ENCODE measurements at places on chromosomes 1 and 21.

GRCh38 chr1:98749152-98749756, 87.7 kb downstream of the SNX7 start:
- DNase-seq: peak; percentile 33

GRCh38 chr1:24724345-24725208, 20.7 kb upstream of the CLIC4 start:
- no peak for DNase-seq

- DNase-seq: no peak
These were observed 328.2 kb upstream of the CHRM3 start for GRCh38 chr1:239058190-239058589.

DNA sequence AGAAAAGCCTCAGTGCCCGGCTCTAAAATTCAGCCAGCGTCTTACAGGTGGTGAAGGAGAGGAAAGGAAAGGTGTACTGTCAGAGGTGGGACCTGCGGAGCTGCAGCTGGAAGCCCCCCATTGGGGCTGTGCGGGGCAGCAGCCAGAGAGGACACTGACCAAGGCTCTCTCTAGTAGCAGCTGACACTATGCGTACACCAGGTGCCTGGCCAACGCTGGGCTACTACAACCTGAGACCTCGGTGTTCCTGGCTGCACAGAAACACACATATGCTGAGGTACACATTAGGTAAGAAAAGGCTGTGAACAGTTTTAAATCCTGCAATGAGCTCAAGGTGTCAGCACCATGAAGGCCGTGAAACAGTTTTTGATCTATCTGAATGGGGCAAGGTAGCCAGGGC, 55.5 kb upstream of the EDN2 start:
- DNase-seq: no peak

GRCh38 chr1:116873680-116874271, 35.9 kb upstream of the PTGFRN start:
- DNase-seq: no peak

DNA sequence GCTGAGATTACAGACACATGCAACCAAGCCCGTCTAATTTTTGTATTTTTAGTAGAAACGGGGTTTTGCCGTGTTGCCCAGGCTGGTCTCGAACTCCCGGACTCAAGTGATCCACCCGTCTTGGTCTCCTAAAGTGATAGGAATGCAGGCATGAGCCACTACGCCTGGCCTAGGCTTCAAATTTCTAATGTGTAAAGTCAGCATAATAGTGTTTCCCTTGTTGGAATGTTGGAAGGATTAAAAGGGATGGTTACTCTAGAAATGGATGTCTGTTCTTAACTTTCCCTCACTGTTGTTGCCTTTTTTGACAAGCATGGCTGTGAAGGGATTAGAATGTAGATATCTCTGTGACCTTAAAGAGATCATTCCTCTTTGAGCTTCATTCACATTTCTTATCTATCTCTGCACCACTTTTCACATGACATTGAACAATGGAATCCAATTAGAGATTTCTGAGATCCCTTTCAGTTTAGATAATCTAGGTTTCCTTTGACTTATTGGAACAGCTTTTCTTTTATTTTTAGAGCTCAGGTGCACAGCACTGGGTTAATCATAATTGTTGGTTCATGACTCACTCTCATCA, 33.7 kb downstream of the NFASC start:
- no peak for DNase-seq

DNA sequence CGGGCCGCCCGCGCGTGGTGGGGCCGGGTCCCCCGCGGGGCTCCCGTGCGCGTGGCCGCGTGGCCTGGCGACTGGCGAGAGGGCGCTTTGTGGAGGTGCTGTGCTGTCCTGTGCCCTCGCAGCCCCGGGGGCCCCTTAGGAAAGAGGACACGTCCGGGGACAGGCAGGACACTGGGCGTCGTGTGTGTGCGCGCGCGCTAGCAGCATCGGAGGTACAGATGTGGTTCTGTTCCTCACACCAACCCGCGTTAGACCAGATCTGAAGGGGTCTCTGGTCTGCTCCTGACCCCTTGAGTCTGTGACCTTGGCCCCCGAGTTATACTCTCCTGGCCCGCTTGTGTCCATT, 489 bp downstream of the ACTN2 start:
- no peak for DNase-seq

DNA sequence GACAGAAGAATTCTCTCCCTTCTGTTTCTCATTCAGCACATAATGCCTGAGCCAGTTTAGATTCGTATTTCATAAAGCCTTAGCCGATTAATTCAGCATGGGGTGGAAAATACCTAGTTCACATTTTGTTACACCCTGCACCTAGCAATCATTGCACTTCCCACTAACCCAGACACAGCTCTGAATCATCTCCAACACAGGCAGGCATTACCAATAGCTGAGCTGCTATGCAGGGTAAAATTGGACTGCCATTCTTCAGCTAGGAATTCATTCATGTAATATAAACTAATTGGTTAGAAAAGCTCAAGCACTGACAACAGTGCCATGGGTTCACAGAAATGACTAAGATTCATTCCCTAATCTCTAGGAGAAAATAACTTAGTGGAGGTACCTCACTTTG, 26.9 kb upstream of the NKAIN1 start:
- no peak for DNase-seq

DNA sequence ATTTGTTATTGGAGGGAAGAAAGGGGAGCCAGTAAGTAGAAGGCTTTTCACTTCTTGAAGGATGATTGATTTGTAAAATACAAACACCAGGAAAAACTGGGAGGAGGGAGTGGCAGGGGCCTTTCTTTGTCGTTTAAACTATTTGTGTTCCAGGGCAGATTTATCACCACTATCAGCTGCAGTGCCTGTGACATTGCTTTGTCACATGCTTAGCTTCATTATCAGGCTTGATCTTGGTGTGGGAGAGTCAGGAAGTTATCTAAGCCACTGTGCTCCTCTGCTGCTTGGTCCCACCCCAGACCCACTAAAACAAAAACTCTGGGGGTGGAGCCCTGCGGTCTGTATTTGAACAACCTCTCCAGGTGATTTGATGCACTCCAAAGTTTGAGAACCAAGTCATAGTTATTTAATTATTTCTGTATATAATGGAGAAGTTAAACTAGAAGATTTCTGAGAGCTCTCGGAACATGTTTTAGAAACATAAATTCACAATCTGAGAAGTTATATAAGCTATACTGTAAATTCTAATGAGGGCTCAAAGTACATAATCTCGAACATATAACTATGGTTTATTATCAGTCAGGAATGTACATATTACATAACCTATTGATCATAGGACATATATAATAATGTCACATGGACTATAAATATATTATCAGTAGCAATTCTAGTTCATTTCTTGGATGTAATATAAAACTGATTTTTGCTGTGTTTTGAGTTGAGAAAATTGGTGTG, 87.9 kb downstream of the CDC14A start:
- peak; percentile 93 for DNase-seq

- no peak for DNase-seq
These were observed 16.6 kb upstream of the CD55 start for GRCh38 chr1:207304710-207305488.

DNA sequence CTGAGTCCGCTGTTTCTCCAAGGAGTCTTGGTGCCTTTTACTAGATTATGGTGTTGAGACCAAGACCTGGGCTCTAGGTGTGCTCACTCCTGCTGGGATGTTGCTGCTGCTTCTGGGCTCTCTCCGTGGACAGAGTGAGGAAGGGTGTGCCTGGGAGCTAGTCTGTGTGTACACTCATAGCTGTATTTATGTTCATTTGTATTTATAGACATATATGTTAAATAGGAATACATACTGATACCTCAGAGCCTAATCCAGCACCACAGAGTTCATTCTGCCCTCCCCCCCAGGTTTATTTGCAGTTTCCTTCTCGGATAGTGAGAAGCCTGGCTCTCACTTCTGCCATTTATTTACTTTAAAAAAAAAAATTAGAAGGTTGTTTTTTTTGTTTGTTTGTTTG, 12.6 kb downstream of the PCNT start:
- no peak for DNase-seq

DNA sequence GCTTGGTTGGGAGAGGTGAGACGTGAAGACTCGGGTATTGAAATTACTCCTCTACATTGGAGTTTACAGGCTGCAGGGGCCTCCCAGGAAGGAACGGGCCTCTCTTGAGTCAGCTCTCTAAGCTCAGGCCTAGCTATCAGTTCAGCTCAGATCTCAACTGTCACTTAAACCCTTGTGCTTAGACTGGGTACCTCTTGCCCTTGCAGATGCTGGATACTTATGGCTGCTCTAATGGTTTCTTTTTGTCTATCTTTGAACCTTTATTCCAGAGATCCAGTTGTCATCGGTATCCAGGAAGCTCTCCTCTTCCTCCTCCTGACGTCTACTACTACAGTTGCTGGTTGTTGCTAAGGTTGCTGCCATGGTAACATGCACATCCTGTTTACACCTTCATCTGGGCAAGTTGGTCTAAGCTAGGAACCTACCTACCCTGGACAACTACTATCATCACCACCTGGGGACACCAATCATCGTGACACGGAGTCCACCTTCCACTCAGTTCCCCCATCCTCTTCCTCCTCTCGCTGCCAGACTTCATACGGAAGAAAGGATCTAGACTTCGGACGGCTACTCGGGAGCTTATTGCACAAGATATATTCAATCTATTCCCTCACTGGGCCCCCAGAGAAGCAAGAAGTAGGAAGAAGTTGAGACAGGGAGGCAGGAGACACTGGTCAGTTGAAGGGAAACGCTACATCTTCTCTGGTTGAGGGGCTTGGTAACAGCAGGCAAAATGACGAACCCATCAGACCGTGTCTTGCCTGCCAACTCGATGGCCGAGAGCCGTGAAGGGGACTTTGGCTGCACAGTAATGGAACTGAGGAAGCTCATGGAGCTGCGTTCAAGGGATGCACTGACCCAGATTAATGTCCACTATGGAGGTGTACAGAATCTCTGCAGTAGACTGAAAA, 56.1 kb downstream of the ATP2B4 start:
- peak; percentile 95 for DNase-seq

DNA sequence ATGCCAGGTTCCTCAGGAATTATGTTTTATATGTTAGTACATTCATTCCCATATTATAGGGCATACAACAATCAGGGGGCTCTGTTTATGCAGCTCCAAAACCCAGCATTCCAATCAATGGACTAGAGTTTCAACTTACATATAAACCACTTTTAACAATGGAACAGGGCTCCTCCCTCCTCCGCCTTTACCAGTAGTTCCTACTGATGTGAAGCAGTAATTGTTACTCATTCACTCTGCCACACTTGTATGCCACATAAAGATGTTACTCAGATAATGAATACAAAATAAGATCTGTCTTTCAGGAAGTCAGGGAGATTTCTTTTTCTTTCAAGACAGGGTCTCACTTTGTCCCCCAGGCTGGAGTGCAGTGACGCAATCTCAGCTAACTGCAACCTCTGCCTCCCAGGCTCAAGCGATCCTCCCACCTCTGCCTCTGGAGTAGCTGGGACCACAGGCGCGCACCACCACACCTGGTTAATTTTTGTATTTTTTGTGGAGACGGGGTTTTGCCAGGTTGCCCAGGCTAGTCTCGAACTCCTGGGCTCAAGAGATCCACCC, 17.1 kb downstream of the ZNF281 start:
- DNase-seq: no peak

DNA sequence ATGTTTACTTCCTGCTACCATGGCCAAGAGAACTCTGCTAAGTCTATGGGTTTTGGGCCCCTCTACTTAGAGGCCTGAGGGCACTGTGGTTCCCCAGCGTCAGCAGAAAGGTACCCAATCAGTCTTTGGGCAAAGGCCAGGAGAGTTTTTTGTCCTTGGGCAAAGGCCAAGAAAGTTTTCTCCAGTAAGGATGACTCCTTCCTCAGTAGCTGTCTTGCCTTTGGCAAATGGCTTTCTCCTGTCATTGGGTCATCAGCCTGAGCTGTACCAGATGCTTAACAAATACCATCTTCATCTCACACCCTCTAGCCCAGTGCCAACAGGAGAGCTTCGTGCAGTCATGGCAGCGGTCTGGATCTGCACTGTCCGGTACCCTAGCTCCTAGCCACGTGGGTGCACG, 199.3 kb upstream of the TMEM51 start:
- DNase-seq: no peak

DNA sequence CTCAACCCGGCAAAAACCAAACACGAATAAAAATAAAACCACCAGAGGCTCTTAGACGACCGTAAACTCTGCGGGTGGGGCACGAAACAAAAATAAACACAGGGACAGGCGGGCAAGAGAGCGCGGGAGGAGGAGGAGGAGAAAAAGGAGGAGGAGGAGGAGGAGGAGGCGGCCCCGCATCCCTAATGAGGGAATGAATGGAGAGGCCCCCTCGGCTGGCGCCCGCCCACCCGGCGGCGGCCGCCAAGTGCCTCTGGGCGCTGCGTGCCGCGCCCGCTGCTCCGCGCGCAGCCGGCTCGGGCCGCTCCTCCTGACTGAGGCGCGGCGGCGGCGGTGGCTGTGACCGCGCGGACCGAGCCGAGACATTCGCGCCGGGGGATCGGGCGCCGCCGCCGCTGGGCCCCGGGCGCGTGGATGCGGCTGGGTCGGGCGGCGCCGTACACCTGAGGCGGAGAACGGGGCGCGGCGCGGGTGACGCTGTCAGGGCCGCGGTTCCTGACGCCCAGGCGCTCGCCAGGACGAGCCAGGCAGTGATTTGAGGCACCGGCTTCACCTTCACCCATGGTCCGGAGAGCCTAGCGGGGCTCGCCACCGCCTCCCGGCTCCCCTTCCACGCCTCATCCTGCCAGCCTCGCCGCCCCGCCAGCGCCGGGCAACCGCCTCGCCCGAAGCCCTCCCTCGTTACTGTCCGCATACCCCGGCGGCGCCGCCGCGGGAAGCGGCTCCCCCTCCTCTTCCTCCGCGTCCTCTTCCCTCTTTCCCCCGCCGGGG, at the start of gene MARK1:
Gene MARK1 (plus strand): TSS at position 229 of the 771 bp plus-strand sequence. CDS start 687 bp downstream, outside the sequence.
- no peak for DNase-seq

GRCh38 chr1:169072945-169073725, 33.4 kb upstream of the ATP1B1 start:
- no peak for DNase-seq
